ENCODE measurements at places on chromosomes 16 and 17.

GRCh38 chr17:79671085-79671694, 59.6 kb upstream of the ENPP7 start:
- no peak for DNase-seq

DNA sequence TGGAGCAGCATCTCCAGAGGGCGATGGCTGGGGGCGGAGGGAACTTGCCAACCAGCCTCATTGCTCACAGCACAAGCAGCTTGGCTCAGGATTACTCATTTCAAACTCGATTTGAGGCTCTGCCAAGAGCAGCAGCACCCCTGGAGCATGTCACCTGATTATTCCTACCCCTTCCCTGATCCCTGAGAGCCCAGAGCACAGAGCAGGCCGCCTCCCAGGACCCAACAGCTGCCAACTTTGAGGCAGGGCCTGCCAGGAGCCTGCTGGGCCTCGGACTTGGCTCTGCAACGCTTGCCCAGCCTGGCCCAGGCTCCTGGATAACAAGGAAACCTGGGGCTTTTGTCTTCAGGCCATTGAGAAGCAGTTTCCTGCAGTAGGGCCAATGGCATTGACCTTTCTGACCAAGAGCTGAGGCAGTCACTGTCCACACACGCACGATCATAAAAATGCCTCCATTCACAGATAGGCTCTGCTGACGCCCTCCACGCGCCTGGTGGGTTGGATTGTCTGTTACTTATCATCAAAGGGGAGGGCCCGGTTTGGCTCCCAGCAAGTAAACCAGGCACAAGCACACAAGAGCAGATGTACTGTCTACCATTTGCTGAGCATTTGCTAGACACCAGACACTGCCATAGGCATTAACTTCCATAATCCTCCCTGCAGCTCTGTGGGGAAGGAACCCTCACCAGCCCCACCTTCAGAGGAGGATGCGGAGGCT, 406.6 kb upstream of the EEF2KMT start:
- DNase-seq = no peak

- DNase-seq = no peak
These were observed 2.9 kb upstream of the CYLD start for GRCh38 chr16:50739031-50739430.

DNA sequence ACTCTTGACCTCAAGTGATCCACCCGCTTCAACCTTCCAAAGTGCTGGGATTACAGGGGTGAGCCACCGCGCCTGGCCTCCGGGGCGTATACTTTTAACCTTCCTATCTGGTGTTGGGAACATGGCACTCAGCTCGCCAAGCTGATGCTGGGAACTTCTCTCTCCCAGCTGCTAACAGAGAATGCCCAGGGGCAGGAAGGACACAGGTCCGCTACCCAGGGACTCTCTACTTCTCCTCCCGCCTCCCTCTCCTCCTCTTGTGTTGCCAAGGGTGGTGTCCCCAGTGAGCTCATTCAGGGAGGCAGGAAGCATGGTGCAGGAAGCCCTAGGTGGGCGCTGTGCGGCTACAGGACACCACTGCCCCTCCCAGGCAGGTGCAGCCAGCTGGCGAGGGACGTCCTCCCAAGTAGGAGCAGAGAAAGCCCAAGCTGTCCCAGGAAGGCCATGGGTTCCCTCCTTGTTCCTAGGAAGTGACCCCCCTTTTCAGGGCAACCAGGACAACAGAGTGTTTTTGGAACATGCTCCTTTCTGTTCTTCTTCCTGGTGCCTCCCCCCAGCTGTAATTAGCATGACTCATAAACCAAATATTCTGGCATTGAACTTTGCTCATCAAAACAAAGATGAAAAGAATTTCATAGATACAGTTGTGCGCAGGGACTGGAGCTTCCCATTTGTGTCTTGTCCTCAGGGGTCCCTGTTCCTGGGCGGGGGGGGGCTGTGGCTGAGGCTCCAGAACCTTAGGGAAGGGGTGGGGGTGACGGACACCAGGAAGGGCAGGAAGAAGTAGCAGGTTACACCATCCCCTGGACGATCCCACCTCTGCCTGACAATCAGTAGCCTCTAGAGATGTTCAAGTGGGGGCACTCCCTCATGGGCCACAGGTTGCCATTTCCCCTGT, 2.7 kb downstream of the C1QTNF1 start:
- peak; percentile 84 for DNase-seq

GRCh38 chr16:23859713-23860269, 24.0 kb downstream of the PRKCB start:
- no peak for DNase-seq

GRCh38 chr16:12158428-12158827, 181.9 kb downstream of the SNX29 start:
- no peak for DNase-seq
